ENCODE measurements at places on chromosomes 4 and X.

GRCh38 chrX:9862525-9862924 is 76.3 kb downstream of the SHROOM2 start:
- DNase-seq: no peak

GRCh38 chr4:100738196-100739165 is 220.7 kb upstream of the EMCN start:
- no peak for DNase-seq

DNA sequence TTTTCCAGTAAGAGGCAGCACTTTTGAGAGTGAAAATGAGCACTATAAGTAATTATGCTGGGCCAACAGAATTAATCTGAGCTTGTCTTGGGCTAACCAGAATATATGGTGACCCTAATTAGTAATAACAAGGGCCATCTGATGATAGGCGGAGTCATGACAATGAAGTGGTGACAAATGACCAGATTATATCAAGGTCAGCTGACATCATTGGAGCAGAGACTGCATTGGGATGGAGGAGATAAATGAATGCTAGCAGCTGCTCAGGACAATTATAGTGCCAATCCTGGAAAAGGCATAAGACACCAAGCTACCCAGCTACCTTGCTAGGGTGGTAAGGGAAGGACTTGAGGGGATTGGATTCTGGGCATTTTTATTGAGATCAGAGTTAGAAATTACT is 1548.7 kb downstream of the RPA4 start:
- no peak for DNase-seq

GRCh38 chr4:98656886-98657285 is 1.5 kb downstream of the TSPAN5 start:
- DNase-seq: no peak

- DNase-seq: no peak
Measured at GRCh38 chr4:40514497-40514951, 115.1 kb downstream of the RBM47 start.

DNA sequence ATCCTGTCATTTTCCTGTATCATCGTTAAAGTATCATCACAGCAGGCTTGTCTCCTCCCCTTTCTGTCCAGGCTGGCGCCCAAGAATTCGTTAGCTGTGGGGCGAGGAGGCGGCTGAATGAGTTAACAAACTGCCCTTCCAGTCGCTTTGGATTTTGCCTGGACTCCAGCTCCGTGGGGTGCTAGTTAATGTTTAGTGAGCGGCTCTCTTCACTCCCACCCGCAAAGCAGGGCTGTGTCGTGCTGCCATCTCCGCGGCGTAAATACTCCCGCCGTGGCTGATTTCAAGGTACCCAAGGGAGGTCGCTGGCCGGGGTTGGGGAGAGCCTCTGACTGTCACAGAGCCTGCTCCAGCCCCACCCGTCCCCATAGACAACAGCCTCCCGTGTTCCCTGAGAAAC is 44.9 kb upstream of the SPRY1 start:
- DNase-seq: no peak

GRCh38 chr4:129334136-129334535 is 238.2 kb downstream of the C4orf33 start:
- DNase-seq: no peak
